ENCODE measurements at places on chromosomes 3 and 15.

DNA sequence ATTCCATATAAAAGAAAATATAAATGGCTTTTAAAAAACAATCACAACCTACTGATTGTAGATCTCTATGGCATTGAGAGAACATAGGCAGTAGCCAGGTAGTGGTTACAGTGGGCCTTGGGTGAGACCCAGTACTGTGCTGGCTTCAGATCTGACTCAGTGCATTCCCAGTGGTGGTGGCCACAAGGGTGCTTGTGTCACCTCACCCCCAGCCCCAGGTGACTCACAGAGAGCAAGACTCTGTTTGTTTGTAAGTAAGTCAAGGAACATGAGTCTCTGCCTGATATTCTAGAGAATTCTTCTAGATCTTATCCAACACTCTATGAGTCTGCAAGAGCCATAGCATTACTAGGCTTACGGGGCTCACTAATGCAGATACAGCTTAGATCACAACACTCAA, 118.8 kb upstream of the AZI2 start:
- no peak for DNase-seq

- no peak for DNase-seq
These were observed 115.1 kb upstream of the ARHGEF3 start for GRCh38 chr3:56916716-56917360.

DNA sequence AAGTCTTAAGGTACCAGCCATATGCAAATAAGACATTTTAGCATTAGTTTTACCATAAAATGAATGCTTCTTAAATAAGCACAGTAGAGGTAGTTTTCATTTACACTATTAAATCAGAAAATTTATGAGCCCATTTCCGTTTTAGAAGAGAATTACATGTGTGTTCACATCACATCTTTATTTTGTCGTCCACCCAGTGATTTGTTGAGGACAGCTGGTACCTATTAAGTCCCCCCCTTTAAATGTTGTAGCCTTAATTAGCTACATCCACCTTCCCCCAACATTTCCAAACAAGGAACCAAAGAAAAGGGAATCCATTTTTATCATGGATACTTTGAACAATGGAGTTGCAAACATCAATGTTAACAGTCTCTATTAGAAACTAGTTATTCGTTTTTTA, 6.8 kb downstream of the IL17RD start:
- no peak for DNase-seq

DNA sequence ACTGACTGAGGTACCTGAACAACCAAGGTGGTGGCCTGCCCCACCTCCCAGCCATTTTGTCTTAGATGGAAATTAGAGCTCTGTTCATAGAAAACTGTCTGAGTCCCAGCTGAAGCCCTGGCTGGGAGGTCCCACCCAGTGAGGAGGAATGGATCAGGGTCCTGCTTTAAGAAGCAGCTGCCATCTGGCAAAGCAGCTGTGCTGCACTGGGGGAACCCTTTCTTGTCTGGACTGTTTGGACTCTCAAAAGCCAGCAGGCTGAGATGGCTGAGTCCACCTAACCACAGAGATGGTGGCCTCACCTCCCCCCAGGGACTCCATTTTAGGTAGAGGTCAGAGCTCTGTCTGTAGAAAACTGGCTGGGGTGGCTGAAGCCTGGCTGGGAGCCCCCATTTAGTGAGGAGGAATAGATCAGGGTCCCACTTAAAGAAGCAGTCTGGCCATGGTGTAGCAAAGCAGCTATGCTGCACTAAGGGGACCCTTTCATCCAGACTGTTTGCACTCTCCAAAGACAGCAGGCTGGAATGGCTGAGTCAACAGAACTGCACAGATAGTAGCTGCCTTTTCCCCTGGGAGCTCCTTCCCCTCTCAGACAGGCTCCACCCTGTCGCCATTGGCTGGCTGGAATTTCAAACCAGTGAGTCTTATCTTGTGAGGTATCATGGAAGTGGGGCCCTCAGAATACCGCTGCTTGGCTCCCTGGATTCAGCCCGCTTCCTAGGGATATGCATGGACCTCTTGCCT, 116.9 kb downstream of the EPHA6 start:
- DNase-seq: no peak

DNA sequence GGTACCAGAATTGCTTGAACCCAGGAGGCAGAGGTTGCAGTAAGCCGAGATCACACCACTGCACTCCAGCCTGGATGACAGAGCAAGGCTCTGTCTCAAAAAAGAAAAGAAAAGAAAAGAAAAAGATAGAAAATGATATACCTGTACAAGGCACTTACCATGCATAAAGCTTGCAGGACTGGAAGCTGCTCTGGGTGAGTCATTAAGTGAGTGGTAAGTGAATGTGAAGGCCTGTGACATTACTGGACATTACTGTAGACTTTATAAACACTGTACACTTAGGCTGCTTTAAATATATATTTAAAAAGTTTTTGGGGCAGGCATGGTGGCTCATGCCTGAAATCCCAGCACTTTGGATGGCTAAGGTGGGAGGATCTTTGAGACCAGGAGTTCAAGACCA, 99.2 kb downstream of the SLMAP start:
- DNase-seq: no peak

- no peak for DNase-seq
These were observed 58.1 kb downstream of the TGFBR2 start for GRCh38 chr3:30664459-30664858.

All from activated T-helper 1 cell treated with anti-CD3 and anti-CD28 coated beads, Interleukin-2, amount 50 U/mL, for 16 hours (primary cell).